ENCODE measurements at places on chromosomes 12 and 14. TPM values are rescaled to one million over a fixed set of nuclear protein-coding genes. Genes with fewer than 3 reads are reported as not detected.
A peak's percentile ranks its signal among the peaks of the same experiment; 100 is the strongest.

GRCh38 chr12:120497524-120498150, 1.7 kb downstream of the DYNLL1 start:
- DNase-seq, result no peak

GRCh38 chr12:638953-639557, 24.2 kb downstream of the NINJ2 start:
- no peak for DNase-seq

GRCh38 chr14:20546877-20547276, 14.0 kb downstream of the RNASE9 start:
- no peak for DNase-seq

GRCh38 chr12:52156311-52156710, 35.5 kb downstream of the KRT80 start:
- no peak for DNase-seq

DNA sequence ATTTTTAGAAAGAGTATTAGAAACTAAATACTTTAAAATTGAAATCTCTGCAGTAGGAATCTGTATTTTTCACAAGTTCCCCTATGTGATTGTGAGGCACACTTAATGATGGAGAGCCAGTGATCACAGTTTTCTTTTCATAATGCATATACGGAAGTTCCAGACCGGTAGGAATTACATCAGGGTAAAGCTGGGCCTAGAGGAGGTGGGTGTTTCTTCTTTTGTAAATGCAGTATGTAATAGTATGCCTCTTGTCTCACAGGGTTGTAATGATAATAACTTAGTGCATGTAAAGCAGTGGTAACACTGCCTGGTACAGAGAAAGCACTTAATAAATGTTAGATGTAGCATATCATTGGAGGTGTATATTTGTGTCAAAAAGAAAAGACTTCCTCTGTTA, 57.2 kb upstream of the LRTM2 start:
- DNase-seq, result no peak

DNA sequence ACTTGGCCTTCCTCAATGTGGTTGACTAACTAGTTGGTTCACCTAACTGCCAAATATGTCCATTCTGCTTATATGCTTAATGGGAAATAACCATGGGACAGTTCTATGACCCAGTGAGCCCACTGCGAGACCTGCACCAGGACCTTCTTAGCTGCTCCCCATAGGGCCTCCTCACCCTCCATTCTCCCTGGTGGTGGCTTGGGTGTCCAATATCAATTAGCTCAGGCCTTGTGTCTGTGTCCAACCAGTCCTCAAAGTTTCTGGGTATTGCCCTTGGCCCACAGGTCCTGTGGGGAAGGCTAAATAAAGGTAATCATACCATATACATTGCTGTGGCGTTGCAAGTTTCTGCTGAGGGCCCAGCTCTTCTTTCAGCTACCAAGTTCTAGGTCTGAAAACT, 228.2 kb downstream of the PCNX1 start:
- no peak for DNase-seq

GRCh38 chr14:71716041-71716772, 216.0 kb upstream of the RGS6 start:
- no peak for DNase-seq

- no peak for DNase-seq
Measured at GRCh38 chr12:112103758-112104503, 4.7 kb downstream of the NAA25 start.

DNA sequence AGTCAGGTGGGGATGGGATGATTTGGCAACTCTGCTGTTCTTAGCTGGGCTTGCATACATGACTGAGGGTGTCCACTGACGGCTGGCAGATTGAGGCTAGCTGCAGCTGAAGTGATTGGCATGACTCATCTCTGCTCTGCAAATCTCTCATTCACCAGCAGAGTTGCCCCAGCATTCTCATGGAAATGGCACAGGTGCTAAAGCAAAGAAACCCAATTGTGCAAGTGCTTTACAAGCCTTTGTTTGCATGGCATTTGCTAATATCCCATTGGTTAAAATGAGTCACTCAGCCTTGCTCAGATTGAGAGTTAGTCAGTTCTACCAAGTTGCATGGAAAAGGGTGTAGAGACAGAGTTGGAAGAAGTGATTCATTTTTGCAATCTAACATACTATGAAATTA, 389.7 kb upstream of the FAR2 start:
- DNase-seq, result no peak

DNA sequence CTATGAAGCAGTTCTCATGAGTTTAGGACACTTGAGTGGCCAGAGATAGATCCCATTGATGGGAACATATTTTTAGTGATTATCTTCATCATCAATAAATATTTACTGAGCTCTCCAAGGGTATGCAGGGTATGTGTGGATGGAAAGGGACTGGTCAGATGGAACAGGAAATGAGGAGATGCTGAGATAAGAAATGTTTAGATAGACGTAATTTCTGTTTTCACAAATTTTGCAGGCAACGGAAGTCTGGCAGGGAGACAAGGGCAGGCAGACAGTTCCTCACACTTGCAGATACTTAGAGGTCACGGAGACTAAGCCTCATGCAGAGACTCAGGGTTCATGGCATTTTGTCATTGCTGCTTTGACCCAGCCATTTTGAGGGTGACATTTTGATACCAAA, 24.3 kb downstream of the BCL2L14 start:
- no peak for DNase-seq

GRCh38 chr14:104536942-104537612, 42.5 kb upstream of the C14orf180 start:
- DNase-seq, result no peak

- no peak for DNase-seq
Measured at GRCh38 chr14:52175982-52176502, 91.5 kb upstream of the PTGDR start.

DNA sequence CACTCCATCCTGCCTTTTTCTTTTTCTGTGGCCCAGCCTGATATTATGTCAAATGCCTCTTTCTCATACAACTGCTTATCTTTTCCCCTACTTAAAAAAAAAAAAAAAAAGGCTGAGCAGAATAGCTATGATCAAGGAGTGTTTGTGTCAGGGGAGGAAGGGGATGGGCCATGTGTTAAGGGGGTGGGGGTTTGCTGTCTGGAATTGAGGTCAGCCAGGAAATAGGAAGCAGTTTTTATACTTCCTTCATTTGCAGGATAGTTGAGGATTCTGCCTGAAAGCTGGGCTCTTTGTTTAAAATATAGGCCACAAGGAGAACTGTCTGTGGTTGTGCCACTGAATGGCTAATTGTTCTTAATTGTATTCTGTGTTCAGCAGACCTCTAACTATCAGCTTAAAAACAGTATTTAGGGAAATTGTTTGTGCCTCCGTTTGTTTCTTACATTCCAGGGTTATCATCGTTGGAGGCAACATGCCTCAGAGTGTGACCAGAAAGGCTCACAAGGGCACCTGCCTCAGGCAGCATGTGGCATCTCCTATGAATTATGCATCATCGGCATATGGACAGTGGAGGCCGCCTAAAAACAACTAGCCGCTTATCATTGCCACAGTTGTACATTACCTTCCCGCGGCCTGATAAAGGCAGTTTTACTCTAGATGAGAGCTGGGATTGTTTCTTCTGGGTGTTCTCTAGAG, 96.0 kb downstream of the SRGAP1 start:
- DNase-seq, result no peak

- DNase-seq, result no peak
Measured at GRCh38 chr14:45649051-45649450, 396.0 kb upstream of the MIS18BP1 start.

GRCh38 chr12:25958428-25959070, at the start of gene RASSF8:
Gene RASSF8 (plus strand): TSS chr12:25958682. CDS start chr12:26055344, 96,662 bp downstream.
- DNase-seq, result peak; percentile 68

DNA sequence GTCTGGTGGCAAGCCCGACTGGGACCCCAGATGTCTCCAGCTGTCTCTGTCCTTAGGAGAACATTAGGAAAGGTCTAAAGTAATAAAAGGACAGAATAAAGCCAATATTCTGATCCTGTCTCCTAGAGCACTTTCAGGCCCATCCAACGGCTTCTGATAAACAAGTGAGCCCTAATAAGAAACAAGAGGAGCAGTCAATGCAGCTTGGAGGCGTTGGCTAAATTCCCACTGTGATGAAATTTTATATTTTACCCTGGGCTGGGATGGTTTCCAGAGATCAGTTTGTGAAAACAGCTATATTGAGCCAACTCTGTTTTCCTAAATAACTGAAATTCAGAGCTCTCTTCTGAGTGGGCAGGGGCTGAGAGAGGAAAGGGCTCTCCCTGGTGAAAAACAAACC, 55.5 kb upstream of the SRRM4 start:
- DNase-seq, result no peak

GRCh38 chr14:69299286-69300035, 39.5 kb downstream of the GALNT16 start:
- DNase-seq, result no peak

GRCh38 chr12:18400186-18400585, 138.9 kb downstream of the PIK3C2G start:
- DNase-seq, result no peak

- DNase-seq, result no peak
Measured at GRCh38 chr12:105164068-105164467, 56.5 kb downstream of the WASHC4 start.

DNA sequence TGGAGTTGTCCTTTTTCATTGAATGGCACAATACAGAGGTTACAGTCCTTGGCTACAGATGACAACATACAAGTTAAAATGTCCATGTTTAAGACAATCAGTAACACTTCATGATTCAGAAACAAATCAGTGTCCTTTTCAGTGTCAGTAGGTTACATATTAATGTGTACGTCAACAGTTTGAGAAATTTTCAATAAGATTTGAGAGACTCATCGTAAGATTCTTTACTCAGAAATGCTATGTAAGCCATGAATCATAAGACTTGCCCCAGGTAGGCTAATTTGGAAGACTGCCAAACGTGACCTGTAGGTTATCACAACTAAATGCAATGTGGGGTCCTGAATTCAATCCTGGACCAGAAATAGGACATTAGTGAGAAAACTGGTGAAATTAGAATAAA, 3.5 kb downstream of the RDH12 start:
- no peak for DNase-seq

- no peak for DNase-seq
Measured at GRCh38 chr12:104423809-104424208, 32.9 kb upstream of the CHST11 start.

- no peak for DNase-seq
Measured at GRCh38 chr12:45183246-45183645, 32.6 kb upstream of the ANO6 start.

DNA sequence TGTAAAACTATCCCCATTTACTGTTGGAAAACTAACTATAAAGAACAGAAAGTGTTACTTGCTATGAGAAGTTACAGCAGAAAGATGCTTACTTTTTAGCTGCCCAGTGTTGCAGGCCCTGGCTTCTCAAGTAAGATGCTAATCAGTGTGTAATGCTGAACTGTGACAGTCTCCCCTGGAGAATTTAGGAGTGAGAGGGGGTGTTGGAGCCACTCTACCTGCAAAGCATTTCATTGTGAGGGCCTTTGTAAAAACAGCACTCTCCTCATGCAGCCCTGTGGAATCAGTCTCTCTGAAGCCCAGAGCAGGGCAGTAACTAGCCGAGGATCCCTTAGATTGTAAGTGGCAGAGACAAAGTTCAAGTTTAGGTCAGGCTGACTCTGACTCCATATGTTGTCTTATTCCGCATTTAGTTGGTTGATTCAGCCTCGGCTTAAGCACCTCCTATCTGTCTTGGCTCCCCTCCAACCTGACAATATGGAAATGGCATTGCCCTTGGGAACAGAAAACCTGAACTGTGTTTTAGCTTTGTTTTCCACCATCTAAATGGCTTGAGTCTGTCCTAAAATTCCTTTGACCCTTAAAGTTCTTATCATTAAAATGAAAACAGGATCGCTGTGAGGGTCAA, 141.3 kb downstream of the PRKCH start:
- DNase-seq, result no peak

GRCh38 chr12:20055856-20056255, 312.5 kb upstream of the PDE3A start:
- no peak for DNase-seq

DNA sequence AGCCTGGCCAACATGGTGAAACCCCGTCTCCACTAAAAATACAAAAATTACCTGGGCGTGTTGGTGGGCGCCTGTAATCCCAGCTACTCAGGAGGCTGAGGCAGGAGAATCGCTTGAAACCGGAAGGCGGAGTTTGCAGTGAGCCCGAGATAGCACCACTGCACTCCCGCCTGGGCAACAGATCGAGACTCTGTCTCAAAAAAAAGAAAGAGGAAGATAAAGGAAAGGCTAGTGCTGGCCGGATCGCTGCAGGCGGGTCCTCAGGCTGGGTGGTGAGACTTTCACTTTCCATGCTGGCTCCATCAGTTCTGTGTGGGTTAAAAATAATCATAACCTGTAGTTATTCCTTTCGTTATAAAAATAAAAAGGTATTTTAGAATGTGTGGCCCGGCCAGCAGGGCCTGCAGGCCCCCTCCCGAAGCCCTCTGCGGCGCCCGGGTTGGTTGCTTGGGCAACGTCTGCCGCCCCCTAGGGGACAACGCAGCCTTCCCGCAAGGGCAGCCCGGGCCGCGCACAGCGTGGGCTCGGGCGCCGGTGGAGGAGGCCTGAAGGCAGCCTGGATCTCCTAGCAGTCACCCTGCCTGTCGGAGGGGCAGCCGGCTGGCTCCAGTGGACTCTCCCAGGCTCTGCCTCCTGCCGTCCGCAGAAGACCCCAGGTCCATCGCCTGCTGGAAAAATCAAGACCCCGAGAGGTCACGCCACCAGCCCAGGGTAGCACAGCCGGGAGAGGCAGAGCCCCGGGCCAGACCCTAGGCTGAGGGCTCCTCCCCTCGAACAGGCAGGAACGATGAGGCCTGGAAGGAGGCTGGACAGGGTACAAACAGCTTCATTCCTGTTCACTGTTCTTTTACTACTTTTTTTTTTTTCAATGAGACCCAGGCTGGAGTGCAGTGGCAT, 5.0 kb upstream of the SLC25A47 start:
- no peak for DNase-seq

- no peak for DNase-seq
Measured at GRCh38 chr14:99602054-99602787, 1.8 kb downstream of the CCDC85C start.

GRCh38 chr12:83408146-83408545, 721.4 kb downstream of the TMTC2 start:
- DNase-seq, result no peak

The CCDC196 gene
- not detected for polyA plus RNA-seq

The ASPG gene
- polyA plus RNA-seq, result 2.5 TPM

The SERPINA9 gene
- polyA plus RNA-seq, result not detected

The CDKN1B gene
- polyA plus RNA-seq, result 45.3 TPM

The AMHR2 gene
- 0.09 TPM for polyA plus RNA-seq

The DPY19L2 gene
- 10.4 TPM for polyA plus RNA-seq

The ZNF641 gene
- polyA plus RNA-seq, result 18.5 TPM

The FAM186B gene
- polyA plus RNA-seq, result 1.8 TPM

The CLEC4A gene
- 1.4 TPM for polyA plus RNA-seq

The CCDC197 gene
- polyA plus RNA-seq, result 0.13 TPM

The GALNT8 gene
- 3.7 TPM for polyA plus RNA-seq

The KERA gene
- 38.1 TPM for polyA plus RNA-seq

The KRT77 gene
- not detected for polyA plus RNA-seq

The RNASE3 gene
- 0.28 TPM for polyA plus RNA-seq

The PPFIA2 gene
- polyA plus RNA-seq, result 1.8 TPM

The DCAF4 gene
- 17.6 TPM for polyA plus RNA-seq

The BMAL2 gene
- 1.4 TPM for polyA plus RNA-seq

The LIN7A gene
- 2.3 TPM for polyA plus RNA-seq

The KRT4 gene
- not detected for polyA plus RNA-seq

The AQP6 gene
- 0.14 TPM for polyA plus RNA-seq

The ARHGDIB gene
- 32.3 TPM for polyA plus RNA-seq

The KCNK10 gene
- not detected for polyA plus RNA-seq

The AJUBA gene
- 44.8 TPM for polyA plus RNA-seq

The TOMM20L gene
- 0.43 TPM for polyA plus RNA-seq

Data from forelimb muscle (tissue), 1 donor.